H9 (cell line): ENCODE measurements at places on chromosomes 6 and 20.

- no peak for DNase-seq
Measured at GRCh38 chr20:44961011-44961869, 1.0 kb upstream of the TOMM34 start.

DNA sequence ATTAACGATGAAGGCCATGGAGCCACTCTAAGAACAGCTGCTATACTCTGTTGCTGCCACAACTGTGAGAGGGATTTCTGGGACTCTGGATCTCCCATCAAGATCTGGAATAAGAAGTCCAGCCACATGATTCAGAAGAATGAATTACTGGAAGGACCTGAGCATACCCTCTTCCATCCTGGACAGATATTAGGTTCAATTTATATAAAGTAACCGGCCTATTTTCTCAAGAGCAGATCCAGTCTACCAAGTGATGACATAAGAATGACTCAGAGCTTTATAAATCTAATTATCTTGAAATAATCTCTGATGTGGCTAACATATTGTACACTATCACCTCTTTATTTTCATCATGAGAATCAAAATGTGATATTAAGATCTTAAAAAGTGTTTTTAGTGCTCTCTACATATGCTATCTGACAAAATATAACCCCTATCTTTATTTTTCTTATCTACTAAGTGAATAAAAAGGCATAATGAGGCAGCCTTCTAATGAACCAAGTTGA is 45.1 kb downstream of the COL9A1 start:
- no peak for DNase-seq

GRCh38 chr20:24425523-24426135 is 43.8 kb upstream of the SYNDIG1 start:
- no peak for DNase-seq

- no peak for DNase-seq
Measured at GRCh38 chr6:154276810-154277628, 79.6 kb downstream of the IPCEF1 start.

GRCh38 chr6:40274058-40274457 is 313.1 kb downstream of the LRFN2 start:
- DNase-seq: no peak

GRCh38 chr6:119653329-119653728 is 303.8 kb upstream of the MAN1A1 start:
- DNase-seq: no peak

DNA sequence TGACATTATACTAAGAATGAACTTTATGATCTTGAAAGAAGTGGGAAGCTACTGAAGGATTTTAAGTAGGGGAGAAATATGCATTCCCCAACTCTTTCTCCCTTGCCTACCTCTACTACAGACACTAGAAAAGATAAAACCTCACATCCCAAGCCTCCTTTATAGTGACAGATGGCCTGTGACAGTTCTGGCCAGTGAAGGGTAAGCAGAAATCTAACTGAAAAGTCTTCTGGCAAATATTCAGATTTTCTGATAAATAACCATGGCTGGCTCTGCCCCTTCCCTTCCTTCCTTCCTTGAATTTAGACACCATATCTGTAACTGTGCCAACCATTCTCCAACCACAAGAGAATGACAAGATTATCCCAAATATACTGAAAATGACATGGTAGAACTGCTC is 10.2 kb upstream of the BEND6 start:
- DNase-seq: no peak

GRCh38 chr6:22173311-22173710 is 123.5 kb downstream of the PRL start:
- no peak for DNase-seq
